ENCODE measurements at places on chromosomes 1 and 21.

DNA sequence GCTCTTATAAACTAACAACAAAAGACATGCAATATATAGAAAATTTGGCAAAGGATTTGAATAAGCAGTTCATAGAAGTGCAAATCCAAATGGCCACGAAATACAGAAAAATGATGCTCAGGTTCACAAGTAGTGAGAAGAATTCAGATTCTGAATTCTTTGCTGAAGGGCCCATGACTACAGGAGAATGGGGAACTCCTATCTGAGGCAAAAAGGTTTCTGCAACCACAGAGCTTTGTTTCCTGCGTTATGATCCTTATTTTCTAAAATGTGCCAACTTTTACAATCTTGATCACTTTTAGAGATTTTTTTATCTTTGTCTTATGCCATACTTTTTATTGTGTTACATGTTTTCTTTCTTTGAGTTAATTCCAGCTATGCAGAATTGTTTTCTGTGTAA lies 91.3 kb downstream of the ITSN1 start:
- no peak for DNase-seq

GRCh38 chr1:221725735-221726672 lies 15.9 kb downstream of the DUSP10 start:
- no peak for DNase-seq

DNA sequence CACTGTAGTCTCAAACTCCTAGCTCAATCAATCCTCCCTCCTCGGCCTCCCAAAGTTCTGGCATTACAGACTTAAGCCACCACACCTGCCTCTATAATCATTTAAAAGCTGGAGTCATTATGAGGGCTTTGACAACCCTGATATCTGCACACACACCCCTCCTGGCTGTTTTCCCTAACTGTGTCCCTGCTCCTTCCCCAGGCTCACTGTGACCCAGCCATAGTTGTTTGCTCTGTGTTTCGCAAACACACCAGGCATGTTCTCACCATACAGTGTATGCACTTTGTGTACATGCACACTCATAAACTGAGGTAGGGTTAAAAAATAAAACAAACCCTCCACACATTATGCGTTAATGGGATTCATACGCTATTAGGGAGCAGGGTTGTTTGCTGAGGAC lies 21.8 kb upstream of the IL20 start:
- DNase-seq: no peak

DNA sequence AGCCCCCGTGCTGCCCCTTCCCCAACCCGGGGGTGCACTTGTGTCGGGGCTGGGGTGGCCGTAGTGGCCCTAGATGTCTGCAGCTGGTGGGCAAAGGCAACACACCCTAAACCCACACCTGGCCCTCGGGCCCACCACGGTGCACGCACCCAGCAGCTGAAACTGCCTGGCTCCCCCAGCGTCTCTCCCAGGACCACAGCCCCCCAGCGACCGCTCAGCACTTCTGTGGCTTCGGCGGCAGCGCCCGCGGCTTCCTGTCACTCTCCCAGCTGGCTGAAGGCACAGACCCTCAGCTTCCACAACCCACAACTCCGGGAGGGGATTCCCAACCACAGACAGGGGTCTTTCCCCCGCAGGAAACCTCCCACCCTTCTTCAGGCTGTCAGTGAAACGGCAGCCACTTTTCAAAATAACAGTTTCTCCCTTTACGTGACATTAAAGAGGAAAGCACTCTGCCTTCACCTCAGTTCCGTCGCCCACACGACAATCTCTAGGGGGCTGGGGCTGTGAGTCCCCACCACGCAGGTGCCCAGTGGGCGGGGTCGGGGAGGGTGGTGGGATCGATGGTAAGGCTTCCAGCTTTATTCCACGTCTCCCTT lies 40.7 kb upstream of the COL6A2 start:
- peak; percentile 8 for DNase-seq

GRCh38 chr1:197171531-197171930 lies 25.1 kb upstream of the ASPM start:
- DNase-seq: no peak

GRCh38 chr1:225917536-225917935 lies 6.5 kb downstream of the PYCR2 start:
- no peak for DNase-seq

- peak; percentile 1 for DNase-seq
Measured at GRCh38 chr1:203380420-203381150, 29.7 kb upstream of the FMOD start.

Data from iPS-NIHi11 (cell line).